ENCODE measurements at places on chromosomes 12 and 14.

GRCh38 chr12:54945082-54945481, 39.5 kb downstream of the TESPA1 start:
- DNase-seq: no peak

GRCh38 chr12:107359382-107359781, 266.0 kb upstream of the CRY1 start:
- no peak for DNase-seq

DNA sequence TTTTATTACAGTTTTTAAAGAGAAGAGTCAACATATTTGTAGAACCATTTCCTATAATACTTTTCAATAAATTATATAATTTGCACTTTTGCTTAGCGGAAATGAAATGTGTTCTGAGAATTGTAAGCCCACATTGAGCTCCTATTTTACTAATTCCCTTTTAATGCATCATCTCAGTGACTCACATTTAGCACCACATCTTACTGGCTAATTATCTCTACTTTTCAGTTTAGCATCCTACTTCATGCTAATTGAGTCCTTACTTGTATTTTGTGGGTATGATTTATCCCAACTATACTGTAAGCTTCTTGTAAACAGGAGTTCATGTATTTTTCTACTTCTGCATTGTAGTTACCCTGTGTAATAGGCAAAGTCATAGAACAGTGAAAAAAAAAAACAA, 67.5 kb downstream of the TMX1 start:
- DNase-seq: no peak

GRCh38 chr12:53572134-53572758, 53.9 kb downstream of the ATF7 start:
- DNase-seq: no peak

DNA sequence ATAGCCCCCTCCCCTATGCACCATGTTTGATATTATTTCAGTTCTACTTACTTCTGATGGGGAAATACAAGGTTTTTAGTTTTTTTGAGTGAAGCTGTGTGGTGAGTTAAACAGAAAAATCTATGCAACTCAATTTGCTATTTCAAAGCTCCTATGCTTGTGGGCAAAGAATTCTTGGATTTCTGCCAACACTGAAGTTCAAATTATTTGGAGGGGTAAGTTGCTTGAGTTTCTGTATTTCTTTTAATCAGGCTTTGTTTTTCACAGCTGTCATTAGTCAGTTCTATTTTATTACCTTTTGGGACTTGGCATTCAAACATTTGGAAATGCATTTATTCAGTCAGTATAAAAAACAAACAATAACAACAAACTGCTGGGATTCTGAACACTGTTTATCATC, 407.5 kb upstream of the MGAT4C start:
- no peak for DNase-seq

- DNase-seq: no peak
Observed at GRCh38 chr12:12051668-12052067, 19.1 kb upstream of the BCL2L14 start.

Measured in HuH-7.5 (cell line).